Vein endothelial cell (primary cell): ENCODE measurements at places on chromosomes 12 and 14. TPM values are rescaled to one million over a fixed set of nuclear protein-coding genes. Genes with fewer than 3 reads are reported as not detected.

The KIF21A gene
- 9.8 and 12.8 TPM in 2 replicates for total RNA-seq

The GDF3 gene
- total RNA-seq = 0.96 and 1.6 TPM in 2 replicates

The TEX22 gene
- 0.10 TPM in 1 of 2 replicates, not detected in the other for total RNA-seq

The GRIP1 gene
- total RNA-seq = under 0.01 and 0.10 TPM in 2 replicates

The OAS1 gene
- total RNA-seq = 7.5 and 21.6 TPM in 2 replicates

The DEPDC4 gene
- total RNA-seq = 1.7 TPM in 1 of 2 replicates, not detected in the other

The PLCZ1 gene
- total RNA-seq = 0.38 TPM in 1 of 2 replicates, not detected in the other

The GALNT9 gene
- 0.33 TPM in 1 of 2 replicates, not detected in the other for total RNA-seq

The FAM161B gene
- total RNA-seq = 3.3 and 3.9 TPM in 2 replicates

The TAS2R30 gene
- 5.6 and 6.5 TPM in 2 replicates for total RNA-seq

The NRXN3 gene
- 0.48 and 0.98 TPM in 2 replicates for total RNA-seq

The LRRK2 gene
- total RNA-seq = 0.33 and 2.0 TPM in 2 replicates

The PRPH gene
- not detected in 2 replicates for total RNA-seq

The OR4E2 gene
- total RNA-seq = not detected in 2 replicates

The TTC6 gene
- 0.19 and 0.33 TPM in 2 replicates for total RNA-seq

The CATSPERB gene
- not detected in 2 replicates for total RNA-seq

The TAS2R19 gene
- 5.5 and 6.5 TPM in 2 replicates for total RNA-seq

The GALNT4 gene
- 24.9 and 25.5 TPM in 2 replicates for total RNA-seq

The FERMT2 gene
- 99.6 and 116 TPM in 2 replicates for total RNA-seq

The MIP gene
- 0.29 TPM in 1 of 2 replicates, not detected in the other for total RNA-seq

The FGD4 gene
- 41.8 and 68.5 TPM in 2 replicates for total RNA-seq

The CLEC7A gene
- not detected in 2 replicates for total RNA-seq

The PPFIA2 gene
- not detected in 2 replicates for total RNA-seq

The FBRSL1 gene
- total RNA-seq = 15.1 and 24.2 TPM in 2 replicates

The SMIM41 gene
- 0.19 TPM in 1 of 2 replicates, not detected in the other for total RNA-seq

The CDKL1 gene
- total RNA-seq = 13.1 and 13.5 TPM in 2 replicates

The DIABLO gene
- 60.9 and 73.8 TPM in 2 replicates for total RNA-seq
